ENCODE measurements at places on chromosomes 3 and 15. TPM values are rescaled to one million over a fixed set of nuclear protein-coding genes. Genes with fewer than 3 reads are reported as not detected.

Gene CX3CR1
- 0.08 TPM for total RNA-seq

Gene SPTBN5
- 0.24 TPM for total RNA-seq

Gene LDHAL6B
- not detected for total RNA-seq

Gene ZDHHC19
- not detected for total RNA-seq

Gene GOLGA6D
- total RNA-seq, result not detected

Gene PAQR9
- not detected for total RNA-seq

Gene CLEC3B
- total RNA-seq, result 0.52 TPM

Gene ANKUB1
- not detected for total RNA-seq

Gene MORC1
- not detected for total RNA-seq

Gene CYP1A1
- 0.13 TPM for total RNA-seq

Gene LMAN1L
- total RNA-seq, result not detected

Gene ZMYND10
- total RNA-seq, result 0.48 TPM
